Globus pallidus (tissue), 1 donor: ENCODE measurements at places on chromosomes 5 and 9.

- no peak for DNase-seq
These were observed 4.3 kb upstream of the SURF6 start for GRCh38 chr9:133340256-133340655.

- DNase-seq, result no peak
These were observed 59.0 kb downstream of the STARD4 start for GRCh38 chr5:111453295-111453694.

DNA sequence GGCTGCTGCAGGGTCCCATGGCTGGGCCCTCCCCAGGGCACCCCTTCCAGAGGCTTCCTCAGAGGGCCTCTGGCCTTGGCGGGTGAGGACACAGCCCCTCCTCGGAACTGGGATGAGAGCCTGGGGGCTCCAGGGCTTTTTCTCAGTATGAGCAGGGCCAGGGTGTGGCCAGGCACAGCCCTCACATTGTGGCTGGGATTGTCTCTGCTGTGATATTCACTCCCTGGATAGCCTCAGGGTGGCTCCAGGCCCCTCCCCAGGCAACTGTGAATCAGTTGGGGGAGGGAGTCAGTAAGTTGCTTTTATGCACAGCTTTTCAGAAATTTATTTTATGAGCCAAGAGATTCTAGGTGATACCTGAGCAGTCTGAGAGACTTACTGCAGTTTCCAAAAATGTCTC is 135.7 kb downstream of the CACNA1B start:
- no peak for DNase-seq

DNA sequence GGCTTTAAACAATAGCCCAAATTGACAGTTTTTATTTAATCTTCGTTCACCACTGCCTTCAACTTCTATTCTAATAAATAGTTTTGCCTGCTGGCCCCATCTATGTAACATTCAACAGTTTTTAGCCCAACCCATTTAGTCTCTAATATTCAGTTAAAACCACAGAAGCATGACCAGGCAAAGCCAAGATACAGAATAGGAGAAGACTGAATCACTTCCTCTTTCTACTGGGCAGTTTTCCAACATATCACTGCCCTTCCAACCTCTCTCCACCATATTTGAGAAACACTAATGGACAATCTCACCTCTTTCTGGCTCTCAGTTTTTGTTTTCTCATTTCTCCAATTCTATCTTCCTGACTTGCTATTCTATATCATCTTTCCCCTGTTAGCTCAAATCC is 352.9 kb downstream of the DNAH5 start:
- DNase-seq, result no peak

DNA sequence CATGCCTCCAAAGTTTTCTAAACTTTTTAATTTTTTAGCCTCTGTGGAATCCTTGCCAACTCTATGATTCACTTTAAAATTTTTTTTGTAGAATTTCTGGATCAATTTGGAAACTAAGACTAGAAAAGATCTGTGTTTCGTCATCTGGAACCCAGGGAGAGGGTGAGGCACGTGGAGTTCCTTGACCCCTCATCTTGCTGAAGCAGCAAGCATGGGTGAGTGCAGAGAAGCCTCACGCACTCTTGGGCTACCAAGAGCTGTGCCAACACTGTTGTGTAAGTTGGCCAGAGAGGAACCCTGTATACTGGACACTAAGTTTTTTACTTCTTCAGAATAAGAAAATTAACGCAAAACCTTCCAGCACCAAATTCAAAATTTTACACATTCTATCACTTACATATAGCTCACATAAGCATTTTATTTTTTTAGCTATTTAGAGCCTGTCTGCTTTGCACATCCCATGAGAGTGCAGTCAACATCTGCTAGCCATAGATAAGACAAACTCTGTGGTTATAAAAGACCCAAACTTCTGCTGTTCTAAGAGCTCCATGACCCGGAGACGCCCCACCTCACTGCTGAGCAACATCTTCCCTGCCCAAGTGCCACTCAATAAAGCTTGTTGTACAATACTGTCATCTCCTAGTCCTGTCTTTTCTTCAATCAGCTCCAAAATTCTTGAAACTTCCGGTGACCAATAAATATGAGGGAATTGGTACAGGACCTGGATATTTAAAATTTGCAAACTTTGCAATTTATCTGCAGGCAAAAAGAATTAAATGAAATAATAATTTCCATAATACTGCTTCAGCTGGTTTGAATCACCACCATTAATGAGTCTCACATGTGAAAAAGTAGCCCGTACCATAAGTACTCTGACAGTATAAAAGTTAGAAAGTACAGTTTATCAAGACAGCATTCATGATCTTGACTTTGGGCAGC is 69.7 kb upstream of the ADCY2 start:
- no peak for DNase-seq

DNA sequence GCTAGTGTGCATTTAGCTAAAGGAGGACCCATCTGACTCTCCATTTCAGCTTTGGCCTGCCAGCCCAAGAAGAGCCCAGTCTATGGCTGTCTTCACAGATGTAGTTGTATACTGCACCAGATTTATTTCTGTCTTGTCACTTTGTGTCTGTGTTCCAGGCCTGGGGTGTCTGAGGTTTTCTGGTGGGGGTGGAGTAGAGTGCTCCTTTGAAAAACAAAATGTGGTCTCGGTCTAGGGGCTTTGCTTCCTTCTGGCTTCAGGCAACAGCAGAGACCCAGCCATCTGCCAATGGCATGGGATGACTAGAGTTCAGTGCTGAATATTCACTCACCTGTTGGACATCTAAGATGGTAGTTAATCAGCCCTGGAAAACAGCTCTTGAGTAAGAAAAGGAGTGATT is 10.9 kb downstream of the IGIP start:
- DNase-seq, result no peak

DNA sequence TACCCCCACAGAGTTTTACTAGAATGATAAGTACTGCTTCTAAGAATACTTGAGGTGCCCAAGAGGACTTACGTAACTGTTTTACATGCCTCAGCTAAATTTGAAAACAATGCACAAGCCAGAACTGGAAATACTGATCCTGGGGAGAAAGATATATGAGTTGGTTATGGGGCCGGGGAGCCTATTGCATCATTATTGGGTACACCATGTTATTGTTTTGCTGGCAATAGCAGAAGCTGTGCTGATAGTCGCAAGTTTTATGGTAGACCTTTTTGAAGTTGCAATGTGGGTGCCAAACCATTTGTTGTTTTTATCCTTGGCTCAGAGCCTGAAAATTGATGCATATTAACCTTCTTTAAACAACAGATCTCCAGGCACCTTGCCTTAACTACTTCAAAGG is 108.4 kb upstream of the DHFR start:
- no peak for DNase-seq

GRCh38 chr5:171337210-171337569 is 28.1 kb downstream of the TLX3 start:
- no peak for DNase-seq

- DNase-seq, result peak; percentile 31
These were observed 215.5 kb downstream of the PDZD2 start for GRCh38 chr5:31854181-31855133.

- no peak for DNase-seq
These were observed 30.8 kb upstream of the SLC12A2 start for GRCh38 chr5:128052780-128053179.

- no peak for DNase-seq
These were observed 1526.0 kb downstream of the MAT2B start for GRCh38 chr5:165031371-165031770.

- DNase-seq, result no peak
These were observed 27.5 kb downstream of the GPX3 start for GRCh38 chr5:151047814-151048425.

DNA sequence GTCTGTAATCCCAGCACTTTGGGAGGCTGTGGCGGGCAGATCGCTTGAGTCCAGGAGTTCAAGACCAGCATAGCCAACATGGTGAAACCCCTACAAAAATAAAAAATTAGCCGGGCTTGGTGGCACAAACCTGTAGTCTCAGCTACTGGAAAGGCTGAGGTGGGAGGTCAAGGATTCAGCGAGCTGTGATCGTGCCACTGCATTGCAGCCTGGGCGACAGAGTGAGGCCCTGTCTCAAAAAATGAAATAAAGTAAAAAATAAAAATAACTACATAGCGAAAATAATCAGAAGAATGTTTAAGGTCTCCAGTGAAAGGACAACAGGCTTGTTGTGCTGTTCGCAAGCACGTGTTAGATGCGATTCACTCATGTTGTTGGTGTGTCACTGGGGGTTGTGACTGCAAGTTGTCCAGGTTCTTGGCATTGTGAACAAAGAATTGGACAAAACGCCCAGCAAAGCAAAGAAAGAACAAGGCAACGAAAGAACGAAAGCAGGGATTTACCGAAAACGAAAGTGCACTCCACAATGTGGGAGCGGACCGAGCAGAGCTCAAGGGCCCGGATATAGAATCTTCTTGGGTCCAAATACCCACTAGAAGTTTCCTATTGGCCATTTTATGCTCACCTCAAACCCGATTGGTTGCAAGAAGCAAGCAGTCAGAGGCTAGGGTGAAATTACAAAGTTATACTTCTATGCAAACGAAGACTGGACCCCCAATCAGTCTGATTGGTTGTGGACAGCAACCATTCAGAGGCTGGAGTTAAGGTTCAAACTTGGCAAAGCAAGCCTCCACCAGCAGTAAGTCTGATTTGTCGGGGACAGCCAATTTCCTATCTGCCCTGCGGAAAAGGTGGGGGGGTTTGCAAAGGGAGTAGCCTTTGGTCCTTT is 844 bp upstream of the MCCC2 start:
- DNase-seq, result no peak

GRCh38 chr9:110935829-110936228 is 102.4 kb downstream of the LPAR1 start:
- no peak for DNase-seq

DNA sequence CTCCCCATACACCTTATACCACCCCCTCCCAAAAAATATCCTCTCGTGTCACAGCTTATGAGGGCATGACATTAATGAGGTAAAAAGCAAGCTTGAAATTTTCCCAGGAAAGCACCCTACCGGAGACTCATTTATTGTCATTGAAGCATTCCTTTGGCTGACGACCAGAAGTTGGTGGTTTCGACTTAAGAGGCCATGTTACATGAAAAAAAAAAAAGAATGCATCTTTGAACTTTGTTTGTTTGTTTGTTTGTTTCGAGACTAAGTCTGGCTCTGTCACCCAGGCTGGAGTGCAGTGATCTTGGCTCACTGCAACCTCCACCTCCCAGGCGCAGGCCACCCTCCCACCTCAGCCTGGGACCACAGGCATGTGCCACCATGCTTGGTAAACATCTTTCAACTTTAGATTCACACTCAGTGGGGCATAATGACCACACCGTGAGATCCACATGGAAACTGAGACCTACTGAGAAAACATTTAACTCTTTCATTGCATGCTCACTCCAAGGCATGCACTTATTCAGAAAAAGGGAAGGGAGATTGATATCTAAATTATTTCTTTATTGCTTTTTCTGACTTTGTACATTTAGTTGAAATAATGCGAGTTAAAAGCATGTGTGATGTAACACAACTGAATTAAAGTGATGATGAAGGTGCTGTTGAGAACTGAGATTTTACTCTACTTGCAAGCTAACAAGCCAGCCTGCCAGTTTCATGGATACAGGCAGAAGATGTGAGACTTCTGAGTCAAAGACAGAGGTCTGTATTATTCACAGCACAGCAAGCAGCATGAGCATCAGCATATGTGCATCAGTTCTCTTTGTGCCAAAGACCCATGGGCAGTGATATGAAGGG is 5.1 kb upstream of the RAB14 start:
- no peak for DNase-seq

DNA sequence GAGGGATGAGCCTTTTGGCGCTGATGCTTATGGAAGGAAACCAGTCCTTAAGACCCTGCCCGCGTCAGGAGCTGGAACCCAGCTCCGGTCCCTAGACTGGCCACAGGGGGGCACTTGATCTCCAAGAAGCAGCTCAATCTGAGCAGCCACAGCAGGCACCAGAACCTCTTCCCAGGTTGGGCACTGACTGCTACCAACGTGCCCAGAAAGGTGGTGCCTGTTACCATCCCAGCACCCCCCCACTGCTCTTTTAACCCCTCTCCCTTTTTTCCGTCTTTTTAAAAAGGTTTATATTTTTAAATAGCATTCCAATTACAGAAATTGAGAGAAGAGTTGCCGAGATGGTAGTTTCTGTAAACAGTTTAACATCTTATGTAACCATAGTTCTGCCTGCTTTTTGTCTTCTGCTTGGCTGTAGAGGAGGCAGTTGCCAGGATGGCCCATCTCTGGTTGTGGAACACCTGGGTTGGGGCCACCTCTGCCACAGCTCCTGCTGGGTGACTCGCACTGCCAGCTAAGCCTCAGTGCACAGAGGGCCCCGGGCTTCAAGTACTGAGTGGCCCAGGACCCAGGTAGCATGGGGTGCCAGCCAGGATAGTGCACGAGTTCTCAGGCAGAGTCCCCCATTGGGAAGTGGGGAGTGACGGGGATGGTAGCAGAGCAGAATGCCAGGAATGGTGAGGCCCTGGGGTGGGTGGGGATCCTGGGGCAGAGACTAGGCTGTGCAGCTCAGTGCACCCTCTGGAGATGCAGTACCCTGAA is 62.8 kb downstream of the PFDN1 start:
- DNase-seq, result peak; percentile 66

- DNase-seq, result no peak
These were observed 58.0 kb upstream of the RNF130 start for GRCh38 chr5:180129291-180130190.

GRCh38 chr5:77867194-77867691 is 91.1 kb upstream of the TBCA start:
- DNase-seq, result peak; percentile 59

GRCh38 chr9:129290606-129291005 is 112.5 kb upstream of the IER5L start:
- no peak for DNase-seq

DNA sequence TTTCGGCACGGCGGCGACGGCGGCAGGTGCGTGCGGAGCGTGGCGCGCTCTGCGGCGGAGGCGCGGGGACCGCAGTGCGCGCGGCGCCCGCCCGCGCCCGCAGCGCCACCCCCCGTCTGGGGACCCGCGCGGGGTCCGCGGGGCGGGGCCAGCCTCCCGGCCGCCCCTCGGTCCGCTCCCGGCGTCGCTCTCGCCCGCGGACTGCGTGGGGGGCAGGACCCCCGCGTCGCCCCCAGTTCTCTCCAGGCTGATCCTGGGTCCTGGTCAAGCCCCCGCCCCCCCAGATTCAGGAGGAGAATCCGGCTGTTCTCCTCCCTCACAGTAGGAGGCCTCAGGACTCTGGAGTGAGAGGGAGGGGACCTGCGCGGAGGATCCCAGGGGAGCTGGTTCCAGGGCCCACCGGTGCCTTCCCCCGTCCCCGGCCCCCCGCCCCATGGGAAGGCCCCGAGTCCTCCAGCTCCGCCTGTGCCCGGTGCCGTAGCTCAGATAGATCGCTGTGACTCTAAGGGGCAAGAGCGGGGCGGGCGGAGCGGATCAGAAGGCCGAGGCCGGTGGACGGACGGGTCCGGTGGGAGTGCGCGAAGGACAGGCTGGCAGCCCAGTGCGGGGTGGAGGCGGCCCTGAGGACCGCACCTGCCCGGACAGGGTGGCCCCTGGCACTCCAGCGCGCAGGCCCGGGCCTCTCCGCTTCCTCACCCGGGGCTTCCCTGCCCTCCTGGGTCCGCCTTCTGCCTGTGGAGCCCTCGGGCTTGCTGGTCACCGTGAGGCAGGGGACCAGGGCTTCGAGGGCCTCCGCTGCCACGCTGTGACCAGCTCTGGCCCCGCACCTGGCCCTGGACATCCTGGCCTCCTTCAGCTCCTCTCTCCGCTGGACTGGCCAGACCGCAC is at the start of gene RNF208:
RNF208 (minus strand) TSS at position 51 of the 888 bp plus-strand sequence. CDS start 1,028 bp downstream, outside the sequence.
- no peak for DNase-seq

- no peak for DNase-seq
These were observed 2.3 kb upstream of the SLC12A2 start for GRCh38 chr5:128081111-128081851.

- no peak for DNase-seq
These were observed 86.1 kb downstream of the TLE4 start for GRCh38 chr9:79657891-79658290.

GRCh38 chr9:106019702-106020101 is 325.4 kb downstream of the TMEM38B start:
- no peak for DNase-seq
